ENCODE measurements at places on chromosomes 12 and 14.

- H3K27me3 ChIP-seq, result no peaks in the 10 kb centered on the region
- no peaks in the 10 kb centered on the region for H3K4me1 ChIP-seq
- no peaks in the 10 kb centered on the region for H3K36me3 ChIP-seq
Measured at GRCh38 chr12:83057436-83057835, 370.7 kb downstream of the TMTC2 start.

- no peak for DNase-seq
- peaks cover 41% of the 10 kb centered on the region for H3K27me3 ChIP-seq
- H3K36me3 ChIP-seq, result no peaks in the 10 kb centered on the region
- no peak overlapping the region for H3K4me3 ChIP-seq
Measured at GRCh38 chr12:69087986-69088385, 151.4 kb upstream of the CPSF6 start.

GRCh38 chr14:38547961-38548490, 292.1 kb upstream of the CLEC14A start:
- no peaks in the 10 kb centered on the region for H3K27me3 ChIP-seq
- H3K4me3 ChIP-seq, result no peak overlapping the region
- H3K27ac ChIP-seq, result no peak overlapping the region
- no peak for DNase-seq

DNA sequence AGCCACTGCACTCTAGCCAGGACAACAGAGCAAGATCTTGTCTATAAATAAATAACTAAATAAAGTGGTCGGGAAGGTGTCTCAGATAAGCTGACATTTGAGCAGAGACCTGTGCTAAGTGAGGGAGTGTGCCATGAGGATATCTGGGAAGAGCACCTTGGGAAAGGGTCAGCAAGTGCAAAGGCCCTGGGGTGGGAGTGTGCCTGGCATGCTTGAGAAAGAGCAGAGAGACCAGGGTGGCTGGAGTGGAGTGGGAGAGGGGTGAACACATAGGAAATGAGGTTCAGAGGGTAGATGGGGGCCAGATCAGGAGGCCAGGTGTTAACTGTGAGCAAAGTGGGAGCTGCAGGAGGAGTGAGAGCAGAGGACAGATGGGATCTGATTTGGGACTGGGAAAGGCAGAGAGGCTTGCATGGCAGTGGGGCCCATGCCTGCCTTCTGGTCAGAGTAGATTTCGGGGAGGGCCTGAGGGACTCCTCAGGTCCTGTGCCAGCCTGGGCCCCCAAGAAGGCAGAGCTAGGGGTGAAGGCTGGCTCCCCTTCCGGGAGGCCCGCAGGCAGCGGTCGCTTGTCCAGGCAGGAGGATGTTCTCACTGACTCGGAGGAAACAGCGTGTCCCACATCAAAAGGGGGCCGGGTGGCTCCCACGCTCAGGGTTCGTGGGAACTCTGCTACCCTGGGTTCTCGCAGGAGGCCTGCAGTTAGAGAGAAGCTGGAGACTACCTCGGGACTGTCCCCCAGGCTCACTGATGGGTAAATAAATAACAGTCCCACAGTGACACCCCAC, 32.6 kb downstream of the DTX1 start:
- peak; percentile 64 for DNase-seq
- H3K27ac ChIP-seq, result no peak overlapping the region
- no peak overlapping the region for H3K4me3 ChIP-seq
- H3K4me1 ChIP-seq, result peaks cover 55% of the 10 kb centered on the region
- peaks cover 3% of the 10 kb centered on the region for H3K27me3 ChIP-seq
- no peaks in the 10 kb centered on the region for H3K36me3 ChIP-seq

- no peak overlapping the region for H3K27ac ChIP-seq
- H3K4me3 ChIP-seq, result no peak overlapping the region
- DNase-seq, result no peak
- peaks cover 23% of the 10 kb centered on the region for H3K27me3 ChIP-seq
- no peaks in the 10 kb centered on the region for H3K36me3 ChIP-seq
Measured at GRCh38 chr14:66231820-66232219, 254.4 kb upstream of the CCDC196 start.

DNA sequence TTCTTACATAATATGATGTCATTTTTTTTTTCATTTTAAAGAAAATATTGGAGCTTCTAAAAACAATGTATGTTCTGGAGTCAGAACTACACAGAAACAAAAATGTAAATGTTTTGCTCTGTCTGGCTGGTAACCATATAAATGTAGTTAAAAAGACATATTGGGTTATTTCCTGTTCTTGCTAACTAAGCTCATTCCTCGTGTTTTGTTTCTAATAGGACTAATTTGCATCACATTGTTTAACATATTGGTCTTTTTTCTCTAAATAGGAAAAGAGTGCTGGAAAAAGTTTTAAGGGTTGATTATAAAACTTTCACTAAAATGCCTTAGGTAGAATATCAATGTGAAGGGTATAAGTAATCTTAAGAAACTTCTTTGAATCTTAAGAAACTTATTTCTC, 221.3 kb downstream of the SLC6A15 start:
- no peaks in the 10 kb centered on the region for H3K27me3 ChIP-seq
- DNase-seq, result no peak
- H3K36me3 ChIP-seq, result no peaks in the 10 kb centered on the region
- no peak overlapping the region for H3K27ac ChIP-seq
- no peaks in the 10 kb centered on the region for H3K4me1 ChIP-seq

DNA sequence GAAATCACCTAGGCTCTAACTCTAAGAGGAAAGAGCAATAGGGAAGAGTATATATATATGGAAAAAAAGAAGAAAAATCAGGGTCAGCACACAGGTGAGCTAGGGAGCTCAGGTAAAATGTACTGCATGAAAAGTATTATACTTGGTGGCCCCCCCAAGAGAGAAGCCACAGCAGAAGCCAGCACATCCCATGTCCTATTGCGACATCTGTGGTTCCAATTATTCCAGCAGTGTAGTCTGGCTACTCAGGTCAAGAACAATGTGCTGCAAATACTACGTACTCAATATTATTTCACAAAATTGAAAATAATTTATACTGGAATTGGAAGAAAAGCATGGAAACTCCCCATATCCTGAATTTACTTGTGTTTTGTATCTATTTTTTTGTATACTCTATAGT, 85.5 kb downstream of the CEP83 start:
- H3K36me3 ChIP-seq, result peaks cover 23% of the 10 kb centered on the region
- no peak overlapping the region for H3K27ac ChIP-seq
- peaks cover 5% of the 10 kb centered on the region for H3K4me1 ChIP-seq
- no peak for DNase-seq
- H3K27me3 ChIP-seq, result no peaks in the 10 kb centered on the region

GRCh38 chr14:75513911-75514672, 8.2 kb upstream of the BATF start:
- H3K27ac ChIP-seq, result no peak overlapping the region
- no peak for DNase-seq
- no peak overlapping the region for H3K4me3 ChIP-seq
- H3K27me3 ChIP-seq, result peaks cover 4% of the 10 kb centered on the region
- peaks cover 7% of the 10 kb centered on the region for H3K36me3 ChIP-seq

DNA sequence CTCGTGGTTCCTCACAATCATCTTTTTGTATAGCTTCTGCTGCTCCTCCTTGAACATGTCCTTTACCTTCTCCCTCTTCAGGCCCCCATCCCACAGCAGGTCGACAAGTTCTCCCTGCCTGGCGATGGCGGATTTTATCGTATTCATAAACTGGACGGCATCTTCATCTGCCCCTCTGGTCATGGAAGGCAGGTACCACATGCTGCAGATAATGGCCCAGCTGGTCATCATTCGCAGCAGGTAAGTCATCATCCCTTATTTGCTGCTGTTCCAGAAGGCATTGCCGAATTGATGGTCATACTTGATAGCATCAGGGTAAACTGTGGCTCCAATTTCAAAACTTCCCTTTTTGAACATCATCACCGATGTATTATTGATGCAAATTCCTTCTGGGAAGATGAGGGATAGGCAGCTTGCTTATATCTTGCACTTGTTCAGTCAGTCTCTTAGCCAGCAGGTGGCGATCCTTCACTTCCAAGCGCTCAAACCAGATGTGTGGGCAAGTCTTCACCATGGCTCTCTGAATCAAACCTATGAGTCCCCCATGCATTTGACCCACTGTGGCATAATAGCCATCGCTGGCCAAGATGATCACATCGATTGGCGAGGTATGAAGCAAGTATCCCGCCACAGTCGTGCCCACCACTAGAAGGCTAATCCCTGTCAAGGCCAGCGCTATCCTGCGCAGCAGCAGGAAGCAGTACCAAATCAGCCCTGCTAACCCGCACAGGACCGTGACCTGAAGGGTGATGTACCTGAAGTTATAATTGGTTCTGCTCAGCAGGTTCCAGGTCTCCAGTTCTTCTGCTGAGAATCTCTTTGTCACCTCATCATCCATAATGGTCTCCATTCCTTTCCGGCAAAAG, 381.5 kb upstream of the STXBP6 start:
- no peak overlapping the region for H3K27ac ChIP-seq
- no peak overlapping the region for H3K4me3 ChIP-seq
- H3K27me3 ChIP-seq, result no peaks in the 10 kb centered on the region
- no peaks in the 10 kb centered on the region for H3K36me3 ChIP-seq
- no peak for DNase-seq

DNA sequence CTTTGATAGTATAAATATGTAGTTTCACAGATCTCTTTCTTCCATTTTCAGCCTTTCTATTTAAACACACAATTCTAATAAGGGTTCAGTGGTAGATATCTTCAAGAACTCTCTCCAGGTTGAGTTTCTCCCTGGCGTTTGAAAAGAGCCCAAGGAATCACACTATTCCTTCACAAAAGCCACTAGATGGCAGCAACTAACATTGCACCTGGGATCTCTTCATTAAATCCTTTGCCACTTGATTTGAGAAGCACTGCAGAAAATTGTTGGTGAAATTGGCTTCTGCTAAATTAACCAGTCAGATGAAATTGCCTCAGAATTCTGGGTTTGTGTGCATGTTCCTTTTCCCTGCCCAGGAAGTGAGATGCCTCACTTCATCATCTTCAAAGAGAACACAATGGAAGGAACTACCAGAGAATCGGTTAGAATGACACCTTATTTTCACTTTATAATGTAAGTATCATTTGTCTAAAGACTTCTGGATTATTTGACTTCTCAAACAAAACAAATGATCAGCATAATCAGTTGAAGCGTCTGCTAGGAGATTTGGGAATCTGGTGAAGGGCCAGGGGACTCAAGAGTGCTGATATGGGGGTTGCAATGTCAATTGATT, 6.8 kb downstream of the CCDC198 start:
- no peak overlapping the region for H3K27ac ChIP-seq
- H3K36me3 ChIP-seq, result no peaks in the 10 kb centered on the region
- no peaks in the 10 kb centered on the region for H3K27me3 ChIP-seq

DNA sequence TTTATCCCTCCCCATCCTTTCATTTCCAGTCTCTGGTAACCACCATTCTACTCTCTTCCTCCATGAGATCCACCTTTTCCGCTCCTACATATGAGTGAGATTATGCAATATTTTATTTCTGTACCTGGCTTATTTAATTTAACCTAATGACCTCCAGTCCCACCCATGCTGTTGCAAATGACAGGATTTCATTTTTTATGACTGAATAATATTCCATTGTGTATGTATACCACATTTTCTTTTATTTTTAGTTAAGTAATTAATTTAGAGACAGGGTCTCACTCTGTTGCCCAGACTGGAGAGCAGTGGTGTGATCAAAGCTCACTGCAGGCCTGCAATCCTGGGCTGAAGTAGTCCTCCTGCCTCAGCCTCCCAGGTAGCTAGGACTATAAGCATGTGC, 2.6 kb downstream of the LRRK2 start:
- peaks cover 5% of the 10 kb centered on the region for H3K36me3 ChIP-seq
- H3K4me3 ChIP-seq, result no peak overlapping the region
- peaks cover 13% of the 10 kb centered on the region for H3K4me1 ChIP-seq
- DNase-seq, result no peak
- peaks cover 41% of the 10 kb centered on the region for H3K27me3 ChIP-seq
- H3K27ac ChIP-seq, result no peak overlapping the region

GRCh38 chr12:32918890-32919801, 22.6 kb upstream of the PKP2 start:
- DNase-seq, result no peak
- H3K4me1 ChIP-seq, result no peaks in the 10 kb centered on the region
- no peaks in the 10 kb centered on the region for H3K36me3 ChIP-seq
- H3K27ac ChIP-seq, result no peak overlapping the region

DNA sequence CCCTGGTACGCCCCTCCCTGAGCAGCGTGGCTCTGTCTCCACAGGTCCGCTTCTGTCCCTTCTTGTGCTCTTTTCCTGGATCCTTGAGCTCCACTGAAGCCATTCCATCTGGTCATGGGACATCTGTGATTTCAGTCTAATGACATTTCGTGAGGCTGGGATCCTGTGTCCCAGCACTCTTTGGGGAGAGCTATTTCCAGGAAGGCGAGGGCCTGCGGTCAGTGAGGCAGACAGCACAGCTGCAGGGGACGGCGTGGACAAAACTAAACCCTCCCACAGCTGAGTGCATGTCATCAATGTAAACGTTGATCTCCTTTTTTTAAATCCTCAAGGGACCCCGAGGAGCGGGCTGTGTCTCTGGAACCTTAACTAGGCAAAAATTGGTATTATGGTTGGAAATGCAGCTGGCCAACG, 127.7 kb downstream of the DACT1 start:
- H3K27ac ChIP-seq, result no peak overlapping the region
- no peaks in the 10 kb centered on the region for H3K4me1 ChIP-seq
- H3K27me3 ChIP-seq, result no peaks in the 10 kb centered on the region
- DNase-seq, result no peak

DNA sequence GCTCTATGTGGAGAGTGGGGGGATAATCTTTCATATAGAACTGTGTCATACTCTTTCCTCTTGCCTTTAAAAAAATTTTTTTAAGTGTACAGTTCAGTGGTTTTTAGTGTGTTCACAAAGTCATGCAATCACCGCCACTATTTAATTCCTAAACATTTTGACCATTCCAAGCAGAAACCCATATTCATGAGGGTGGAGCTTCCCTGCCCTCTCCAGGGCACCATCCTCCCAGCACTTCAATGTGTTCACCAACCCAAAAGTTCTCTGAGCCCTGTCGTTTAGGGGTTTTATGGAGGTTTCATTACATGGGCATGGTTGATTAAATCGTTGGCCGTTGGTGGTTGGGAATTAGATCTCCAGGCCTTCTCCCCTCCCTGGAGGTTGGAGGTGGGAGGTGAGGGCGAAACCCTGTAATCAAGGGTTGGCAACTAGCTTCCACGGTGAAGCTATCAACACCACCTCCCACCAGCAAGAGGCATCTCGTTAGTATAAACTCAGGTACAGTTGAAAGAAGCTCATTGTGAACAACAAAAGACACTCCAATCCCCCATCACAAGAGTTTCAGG, 42.8 kb upstream of the WNK1 start:
- DNase-seq, result no peak
- H3K27me3 ChIP-seq, result peaks cover 5% of the 10 kb centered on the region
- peaks cover 14% of the 10 kb centered on the region for H3K4me1 ChIP-seq
- no peak overlapping the region for H3K4me3 ChIP-seq

DNA sequence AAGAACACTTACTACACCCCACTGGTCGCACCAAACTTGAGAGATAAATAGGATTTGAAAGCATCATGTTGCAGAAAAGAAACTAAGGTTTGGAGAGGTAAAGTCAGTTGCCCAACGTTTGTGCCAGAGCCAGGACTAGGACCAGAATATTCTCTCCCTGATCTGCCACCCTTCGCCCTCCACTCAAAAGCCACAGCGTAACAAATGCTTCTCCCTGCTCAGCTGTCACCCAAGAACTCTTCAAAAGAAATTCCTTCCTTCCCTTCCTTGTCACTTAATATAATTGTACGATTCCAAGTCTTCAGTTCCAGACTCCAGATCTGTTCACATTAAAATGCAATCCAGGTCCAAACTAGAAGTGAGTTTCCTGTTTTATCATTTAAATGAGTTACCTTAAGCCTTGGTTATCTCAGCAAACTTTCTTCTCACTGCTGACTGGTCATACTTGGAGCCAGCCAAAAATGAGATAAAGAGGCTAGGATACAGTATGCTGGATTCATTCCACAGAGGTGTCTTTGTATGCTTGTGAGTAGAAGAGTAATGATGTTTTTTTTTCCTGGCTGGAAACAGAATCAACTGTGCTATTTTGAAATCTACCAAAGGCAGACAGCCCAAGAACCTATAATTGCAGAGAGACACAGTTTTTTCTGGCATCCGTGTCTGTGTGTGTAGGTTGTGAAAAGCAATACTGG, 12.8 kb upstream of the PPFIBP1 start:
- no peak overlapping the region for H3K27ac ChIP-seq
- H3K36me3 ChIP-seq, result no peaks in the 10 kb centered on the region
- DNase-seq, result no peak
